ENCODE measurements at places on chromosomes 2 and 18.

DNA sequence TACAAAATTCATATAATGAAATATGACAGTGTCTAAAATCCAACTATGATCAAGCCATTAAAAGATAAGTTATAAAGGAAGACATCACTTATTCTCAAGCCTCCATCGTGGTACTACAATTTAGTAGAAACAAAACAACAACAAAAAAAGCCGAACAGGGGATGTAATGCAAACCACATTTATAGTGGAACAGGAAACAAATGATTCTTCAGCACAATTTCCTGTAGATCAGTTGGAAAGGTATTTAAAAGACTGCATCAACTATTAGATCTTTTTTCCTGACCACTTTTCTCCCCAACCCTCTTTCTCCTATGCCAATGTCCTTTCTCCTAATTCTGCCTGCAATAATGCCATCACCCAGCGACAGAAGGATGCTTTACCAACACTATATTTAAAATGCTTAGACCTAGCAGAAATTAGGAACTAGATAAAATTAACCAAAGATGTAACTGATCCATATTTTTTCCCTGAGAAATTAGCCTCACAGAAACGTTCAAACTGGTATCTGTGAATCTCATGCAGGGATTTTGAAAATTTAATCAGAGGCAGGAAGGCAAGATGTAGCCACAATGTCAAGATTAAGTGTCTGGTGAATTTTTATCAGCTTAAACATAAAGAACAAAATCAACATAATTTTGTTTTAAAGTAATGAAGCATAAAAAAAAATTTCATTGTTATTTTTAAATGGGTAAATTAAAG lies 271.4 kb downstream of the TCF4 start:
- no peak for DNase-seq

DNA sequence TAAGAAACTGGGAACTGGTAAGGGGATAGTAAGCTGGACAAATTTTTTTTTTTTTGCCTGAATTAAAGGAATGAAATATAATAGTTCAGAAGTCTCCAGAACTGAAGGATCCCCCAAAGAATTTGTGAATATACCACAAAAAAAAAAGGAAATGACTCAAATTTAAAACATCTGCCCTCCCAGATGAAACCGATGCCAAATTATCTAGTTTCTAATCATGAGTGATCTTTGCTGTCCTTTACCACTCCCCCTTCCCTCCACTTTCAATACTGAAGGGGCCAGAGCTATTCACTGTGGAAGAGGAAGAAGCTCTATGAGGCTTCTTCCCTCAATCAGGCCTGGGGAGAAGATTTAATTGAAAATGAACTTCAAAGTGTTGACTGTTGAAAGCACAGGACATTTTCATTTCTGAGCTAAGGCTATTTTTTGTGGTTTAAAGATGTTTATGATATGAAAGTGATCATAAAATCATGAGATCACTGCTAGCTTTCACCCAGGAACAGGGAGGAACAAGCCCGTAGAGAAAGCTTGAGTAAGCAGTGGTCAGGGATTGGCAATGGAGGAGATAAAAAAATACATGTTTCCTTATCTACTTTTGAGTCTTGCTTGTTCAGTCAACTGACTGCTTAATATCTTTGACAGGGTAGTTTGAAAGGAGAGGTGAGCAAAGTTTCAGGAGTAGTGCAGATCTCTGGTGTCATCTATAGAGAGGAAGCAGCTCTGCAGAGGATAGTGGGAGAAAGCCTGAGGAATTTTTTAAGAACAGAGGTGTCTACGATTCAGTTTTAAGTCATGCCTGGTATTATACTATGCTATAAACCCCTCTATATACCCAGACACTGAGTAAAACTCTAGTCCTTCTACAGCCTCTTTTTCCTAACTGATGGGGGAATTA lies 409.5 kb upstream of the FIGN start:
- no peak for DNase-seq

DNA sequence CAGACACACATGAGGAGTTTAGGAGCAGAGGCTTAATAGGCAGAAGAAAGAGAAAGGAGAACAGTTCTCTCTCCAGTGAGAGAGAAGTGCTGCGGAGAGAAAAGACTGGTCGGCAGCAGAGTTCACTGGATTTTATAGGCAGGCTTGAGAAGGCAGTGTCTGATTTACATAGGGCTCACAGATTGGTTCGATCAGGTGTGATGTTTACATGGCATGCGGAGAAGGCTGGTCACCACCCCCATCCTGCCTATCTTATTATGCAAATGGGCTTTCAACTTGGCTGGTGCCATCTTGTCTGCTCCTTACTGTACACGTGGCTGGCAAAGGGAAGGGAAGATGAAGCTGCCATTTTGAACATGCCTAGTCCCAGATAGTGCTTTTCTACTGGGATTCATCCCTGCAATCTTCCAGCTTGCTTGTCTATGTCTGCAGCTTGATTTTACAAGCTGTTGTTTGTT lies 113.4 kb downstream of the AP1S3 start:
- DNase-seq: no peak

DNA sequence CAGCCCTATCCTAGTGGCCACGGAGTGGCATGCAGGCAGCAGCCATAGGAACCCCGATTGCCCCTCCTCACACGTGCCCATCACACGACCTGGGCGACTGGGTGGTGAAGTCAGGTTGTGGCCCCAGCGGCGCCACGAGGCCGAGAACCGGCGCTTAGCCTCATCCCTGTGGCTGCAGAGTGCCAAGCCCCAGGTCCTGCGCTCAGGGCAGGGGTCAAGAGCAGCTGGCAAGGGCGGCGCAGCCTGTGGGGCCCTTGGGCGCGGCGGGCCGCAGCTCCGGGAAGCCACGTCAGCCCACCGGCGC lies 73.3 kb downstream of the RPIA start:
- no peak for DNase-seq

All from CD4-positive, alpha-beta T cell treated with Interleukin-1 beta for 1 hour (primary cell).